ENCODE measurements at places on chromosomes 13 and 19.

DNA sequence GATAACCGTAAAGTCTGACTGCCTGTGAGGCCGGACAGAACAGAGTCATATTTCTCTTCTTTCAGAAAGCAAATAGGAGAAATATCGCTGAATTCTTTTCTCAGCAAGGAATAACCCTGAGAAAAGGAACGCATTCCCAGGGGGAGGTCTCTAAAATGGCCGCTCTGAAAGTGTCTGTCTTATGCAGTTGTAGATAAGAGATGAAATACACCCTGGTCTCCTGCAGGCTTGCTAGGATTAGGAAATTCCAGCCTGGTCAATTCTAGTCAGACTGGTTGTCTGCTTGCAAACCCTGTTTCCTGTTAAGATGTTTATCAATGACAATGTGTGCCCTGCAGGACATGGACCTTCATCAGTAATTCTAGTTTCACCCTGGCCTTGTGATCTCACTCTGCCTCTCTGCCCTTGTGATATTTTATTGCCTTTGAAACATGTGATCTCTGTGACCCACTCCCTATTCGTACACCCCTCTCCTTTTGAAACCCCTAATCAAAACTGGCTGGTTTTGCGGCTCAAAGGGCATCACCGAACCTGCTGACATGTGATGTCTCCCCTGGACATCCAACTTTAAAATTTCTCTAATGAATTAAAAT, 934.8 kb upstream of the SPRY2 start:
- no peak for DNase-seq

DNA sequence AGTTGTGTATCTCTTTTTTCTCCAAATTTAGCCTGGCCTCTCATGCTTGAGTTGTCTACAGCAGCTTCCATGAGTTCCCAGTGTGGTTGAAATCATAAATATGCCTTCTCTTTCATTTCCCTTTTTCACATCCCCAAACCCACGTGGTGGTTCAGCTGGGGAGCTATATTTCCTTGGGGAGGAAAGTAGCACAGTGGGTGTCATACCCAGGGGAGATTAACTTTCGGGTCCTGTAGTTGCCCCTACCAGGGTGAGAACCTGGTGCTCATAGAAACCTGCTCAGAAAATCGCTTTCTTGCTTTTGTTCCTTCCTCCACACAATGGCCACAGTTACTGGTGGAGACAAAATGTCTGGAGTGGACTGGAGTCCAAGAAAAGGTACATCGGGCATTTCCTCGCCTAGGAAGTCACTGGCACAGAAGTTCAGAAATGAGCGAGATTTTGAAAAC, 7.0 kb upstream of the LILRA4 start:
- no peak for DNase-seq

GRCh38 chr19:55459950-55460657, 1.3 kb downstream of the ISOC2 start:
- no peak for DNase-seq

DNA sequence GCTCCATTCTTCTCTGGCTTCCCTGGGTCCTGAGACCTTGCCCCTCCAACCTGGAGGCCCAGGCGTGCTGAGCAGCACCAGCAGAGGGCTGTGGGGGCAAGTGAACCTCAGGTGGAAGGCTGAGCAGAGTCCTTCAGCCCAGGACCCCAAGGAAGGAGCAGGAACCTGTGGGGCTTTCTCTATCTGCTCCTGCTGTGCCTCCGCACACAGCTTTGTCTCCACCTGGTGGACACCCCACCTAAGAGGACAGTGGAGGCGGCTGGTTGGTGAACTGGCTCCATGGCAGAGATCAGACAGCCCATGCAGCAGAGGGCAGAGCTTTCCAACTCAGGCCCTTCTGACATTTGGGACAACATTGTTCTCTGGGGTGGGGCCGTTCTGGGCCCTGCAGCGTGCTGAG, 19.7 kb downstream of the ZFR2 start:
- DNase-seq, result peak; percentile 67

DNA sequence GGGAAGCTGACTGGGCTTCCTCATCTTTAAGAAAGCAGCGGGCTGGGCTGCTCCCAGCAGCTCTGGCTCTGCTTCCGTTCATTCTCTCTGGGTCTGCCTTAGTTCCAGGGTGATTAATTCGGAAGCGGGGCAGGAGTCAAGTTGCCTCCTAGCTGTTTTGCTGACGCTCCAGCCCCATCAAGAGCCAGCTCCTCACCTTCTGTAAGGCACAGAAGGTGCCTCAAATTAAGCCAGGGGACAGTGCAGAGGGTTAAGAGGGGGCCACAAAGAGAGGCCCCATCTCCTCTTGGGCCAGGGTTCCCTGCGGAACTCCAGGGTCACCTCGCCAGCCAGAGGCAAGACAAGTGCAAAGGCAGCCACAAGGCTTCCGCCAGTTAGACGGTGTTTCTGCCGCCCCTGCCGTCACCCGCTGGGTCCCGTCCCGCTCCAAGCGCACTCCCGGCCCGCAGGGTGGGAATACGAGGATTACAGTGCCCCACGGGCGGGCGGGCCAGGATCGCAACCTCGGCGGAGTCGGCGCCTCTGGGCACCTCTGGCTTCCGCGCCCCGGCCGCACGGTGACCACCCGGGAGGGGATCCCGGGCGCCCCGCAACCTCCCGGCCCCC, 508 bp downstream of the SLC15A1 start:
- DNase-seq, result no peak

DNA sequence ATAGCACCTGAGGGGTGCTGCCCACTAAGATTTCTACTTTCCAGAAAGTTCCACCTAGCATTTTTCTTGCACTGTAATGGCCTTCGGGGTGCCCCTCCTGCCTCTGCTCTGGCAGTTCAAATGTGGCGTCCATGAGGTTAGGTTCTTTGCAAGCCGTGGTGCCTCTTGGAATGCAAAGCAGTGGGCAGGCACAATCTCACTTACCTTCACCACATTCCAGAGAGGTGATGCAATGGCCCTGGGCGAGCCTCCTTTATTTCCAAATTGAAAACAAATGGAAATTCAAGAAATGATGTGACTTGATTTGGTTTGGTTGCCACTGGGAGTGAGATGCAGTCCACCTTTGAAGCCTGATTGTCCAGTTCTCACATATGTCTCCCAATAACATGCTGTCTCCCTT, 46.9 kb downstream of the FGF9 start:
- peak; percentile 61 for DNase-seq

DNA sequence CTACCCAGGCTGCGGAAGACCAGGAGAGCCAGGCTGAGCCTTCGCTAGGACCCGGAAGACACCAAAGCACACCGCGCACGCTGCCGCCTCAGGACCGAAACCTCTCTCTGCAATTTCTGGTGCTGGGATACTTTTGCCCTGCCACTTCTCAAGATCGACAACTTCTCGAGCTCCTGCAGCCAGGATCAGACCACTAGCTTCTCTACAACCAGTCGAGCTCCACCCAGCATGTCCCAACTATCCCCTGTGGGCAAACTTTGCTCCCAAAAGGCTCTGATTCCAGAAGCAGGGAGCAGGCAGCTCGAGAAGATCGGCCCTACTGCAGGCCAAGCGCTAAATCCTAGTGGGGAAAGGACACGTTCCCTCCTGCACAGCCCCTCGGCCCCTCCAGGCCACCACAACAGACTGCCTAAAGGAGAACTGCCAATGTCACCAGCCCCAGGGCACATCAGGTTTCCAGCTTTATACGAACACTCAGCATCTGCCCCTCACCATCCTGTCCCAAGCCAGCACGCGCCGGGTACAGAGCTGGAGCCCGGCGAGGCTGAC, 979 bp downstream of the AKAP8 start:
- peak; percentile 55 for DNase-seq

GRCh38 chr19:43078311-43078710, 4.2 kb downstream of the PSG2 start:
- peak; percentile 65 for DNase-seq

DNA sequence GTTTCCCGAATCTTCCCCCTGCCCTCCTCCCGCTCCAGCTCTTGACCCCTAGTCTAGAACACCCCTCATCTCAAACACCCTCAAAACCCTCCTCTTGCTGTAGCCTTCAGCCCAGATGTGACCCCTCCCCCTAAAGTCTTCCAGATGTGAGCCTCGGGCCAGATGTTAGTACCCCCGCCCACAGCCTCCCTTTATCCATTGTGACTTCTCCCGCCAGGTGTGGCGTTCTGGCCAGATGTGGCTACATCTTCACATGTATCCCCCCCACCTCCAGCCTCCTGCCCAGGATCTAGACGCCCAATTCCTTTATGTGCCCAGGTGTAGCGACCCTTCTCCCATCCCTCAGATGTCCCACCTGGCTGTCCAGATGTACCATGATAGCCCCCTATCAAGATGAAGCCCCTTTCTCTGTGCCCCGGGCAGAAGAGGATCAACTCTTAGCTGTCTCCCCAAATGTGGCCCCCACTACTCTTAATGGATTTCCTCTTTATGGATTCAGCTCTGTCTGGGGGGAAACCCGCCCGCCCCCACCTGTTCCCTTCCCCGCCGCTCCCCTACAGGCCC, 517 bp upstream of the LTBP4 start:
- DNase-seq, result no peak

DNA sequence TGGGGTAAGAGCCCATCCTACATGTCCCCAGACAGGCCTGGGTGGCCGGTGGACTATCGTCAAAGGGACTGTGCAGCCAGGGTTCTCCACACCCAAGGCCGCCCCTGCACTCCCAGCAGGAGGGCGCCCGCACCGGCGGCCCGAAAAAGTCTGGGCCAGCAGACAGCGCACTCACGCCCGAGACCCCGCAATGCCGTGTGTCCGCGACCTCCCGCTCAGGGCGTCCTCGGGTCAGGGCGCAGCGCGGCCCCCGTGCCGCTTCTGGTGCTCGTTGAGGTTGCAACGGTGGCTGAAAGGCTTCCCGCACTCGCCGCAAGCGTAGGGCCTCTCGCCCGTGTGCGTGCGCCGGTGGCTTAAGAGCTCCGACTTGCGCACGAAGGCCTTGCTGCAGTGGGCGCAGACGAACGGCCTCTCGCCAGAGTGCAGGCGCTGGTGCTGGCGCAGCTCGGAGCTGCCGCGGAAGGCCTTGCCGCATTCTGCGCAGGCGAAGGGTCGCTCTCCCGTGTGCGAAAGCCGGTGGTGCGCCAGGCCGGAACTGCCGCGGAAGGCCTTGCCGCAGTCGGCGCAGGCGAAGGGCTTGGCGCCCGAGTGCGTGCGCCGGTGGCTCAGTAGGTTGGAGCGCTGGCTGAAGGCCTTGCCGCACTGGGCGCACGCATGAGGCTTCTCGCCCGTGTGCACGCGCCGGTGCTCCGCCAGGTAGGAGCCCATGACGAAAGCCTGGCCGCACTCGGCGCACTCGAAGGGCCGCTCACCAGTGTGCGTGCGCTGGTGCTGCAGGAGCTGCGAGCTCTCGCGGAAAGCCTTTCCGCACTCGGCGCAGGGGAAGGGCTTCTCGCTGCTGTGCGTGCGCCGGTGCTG, 2.8 kb upstream of the A1BG start:
- no peak for DNase-seq

DNA sequence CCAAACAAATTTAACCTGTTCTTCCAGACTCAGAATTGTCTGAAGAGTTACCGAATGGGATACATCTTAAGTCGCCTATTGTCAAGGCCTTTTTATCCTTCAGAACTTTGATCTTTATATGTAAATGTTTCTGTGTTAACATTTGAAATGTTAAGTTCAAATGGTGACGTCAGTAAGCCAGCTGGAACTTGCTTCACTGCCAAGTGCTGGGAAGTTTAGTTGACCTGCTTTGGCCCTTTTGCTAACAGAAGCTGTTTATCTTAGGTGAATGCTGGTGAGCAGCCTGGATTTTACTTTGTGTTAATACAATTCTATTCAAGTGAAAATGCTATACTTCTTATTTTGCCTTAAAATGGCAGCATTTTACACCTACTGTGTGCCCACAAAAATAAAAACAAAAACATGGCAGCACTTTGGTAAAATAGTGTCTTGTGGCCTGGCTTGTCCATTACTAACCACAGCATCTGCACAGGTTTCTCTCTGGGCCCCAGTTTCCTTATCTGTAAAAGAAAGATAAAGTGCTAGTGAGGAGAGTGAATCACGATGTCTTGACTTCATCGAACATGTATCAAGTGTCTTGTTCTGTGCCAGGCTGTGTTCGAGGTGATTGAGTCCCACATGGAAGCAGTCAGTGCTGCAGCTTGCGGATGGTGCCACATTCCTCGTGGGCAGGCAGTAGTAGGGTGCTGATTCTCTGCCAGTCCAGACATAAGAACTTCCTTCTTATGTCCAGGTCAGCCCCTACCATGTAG, 2.2 kb downstream of the NAXD start:
- DNase-seq, result no peak

GRCh38 chr13:102774214-102774568, 605 bp upstream of the TEX30 start:
- DNase-seq, result no peak

GRCh38 chr13:85427416-85427815, 371.8 kb downstream of the SLITRK6 start:
- DNase-seq, result no peak

- no peak for DNase-seq
Observed at GRCh38 chr13:94709001-94709834, 3.1 kb downstream of the SOX21 start.

- no peak for DNase-seq
Observed at GRCh38 chr19:10431943-10432735, 11.8 kb downstream of the PDE4A start.

DNA sequence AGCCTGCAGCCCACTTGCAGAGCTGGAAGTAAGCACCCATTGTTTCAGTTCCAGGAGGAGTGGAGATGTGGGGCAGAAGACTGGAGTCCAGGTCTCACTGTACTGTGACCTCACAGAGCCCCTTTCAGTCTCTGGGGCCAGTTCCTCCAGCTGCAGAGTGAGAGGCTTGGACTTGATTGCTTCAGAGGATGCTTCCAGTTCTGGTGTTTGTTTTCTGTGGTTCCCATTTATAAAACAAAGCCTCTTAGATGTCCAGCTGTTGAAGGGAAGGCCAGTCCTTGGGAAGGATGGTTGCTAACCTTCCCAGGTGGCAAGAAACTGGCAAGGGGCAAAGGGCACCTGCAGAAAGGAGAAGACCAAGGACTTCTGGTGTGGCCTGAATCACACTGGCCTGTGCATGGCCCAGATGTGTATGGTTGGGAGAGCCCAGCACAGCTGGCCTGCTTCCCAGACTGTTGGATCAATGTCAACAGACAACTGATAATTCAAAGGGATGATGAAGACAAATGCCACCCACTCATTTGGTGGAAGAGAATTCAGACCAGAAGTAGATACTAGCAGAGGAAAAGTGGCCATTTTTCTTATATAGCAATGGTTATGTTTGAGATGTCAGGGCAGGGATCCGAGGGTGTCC, 218.5 kb downstream of the ZNF536 start:
- DNase-seq, result no peak

GRCh38 chr19:40744554-40745401, 5.5 kb downstream of the ACTMAP start:
- DNase-seq, result no peak

GRCh38 chr13:50224534-50224933, 209.3 kb downstream of the KCNRG start:
- DNase-seq, result peak; percentile 45

- peak; percentile 15 for DNase-seq
Observed at GRCh38 chr13:106291006-106291405, 244.5 kb downstream of the EFNB2 start.

DNA sequence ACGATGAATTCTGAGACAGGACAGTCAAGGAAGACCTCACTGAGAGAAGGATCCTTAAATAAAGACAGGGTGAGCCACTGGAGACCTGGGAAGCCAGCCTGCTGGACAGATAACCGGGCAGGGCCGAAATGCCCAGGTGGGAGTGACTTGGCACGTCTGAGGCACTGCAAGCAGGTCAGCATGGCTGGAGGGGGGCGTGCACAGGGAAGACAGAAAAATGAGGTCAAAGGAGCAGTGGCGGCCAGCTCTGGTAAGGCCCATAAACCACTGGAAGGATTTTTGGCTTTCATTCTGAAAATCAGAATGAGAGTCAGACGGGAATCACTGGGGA, 5.8 kb upstream of the ATP1A3 start:
- no peak for DNase-seq

All from RWPE1 (cell line).